ENCODE measurements at places on chromosomes 16 and 17.
A peak's percentile ranks its signal among the peaks of the same experiment; 100 is the strongest.

DNA sequence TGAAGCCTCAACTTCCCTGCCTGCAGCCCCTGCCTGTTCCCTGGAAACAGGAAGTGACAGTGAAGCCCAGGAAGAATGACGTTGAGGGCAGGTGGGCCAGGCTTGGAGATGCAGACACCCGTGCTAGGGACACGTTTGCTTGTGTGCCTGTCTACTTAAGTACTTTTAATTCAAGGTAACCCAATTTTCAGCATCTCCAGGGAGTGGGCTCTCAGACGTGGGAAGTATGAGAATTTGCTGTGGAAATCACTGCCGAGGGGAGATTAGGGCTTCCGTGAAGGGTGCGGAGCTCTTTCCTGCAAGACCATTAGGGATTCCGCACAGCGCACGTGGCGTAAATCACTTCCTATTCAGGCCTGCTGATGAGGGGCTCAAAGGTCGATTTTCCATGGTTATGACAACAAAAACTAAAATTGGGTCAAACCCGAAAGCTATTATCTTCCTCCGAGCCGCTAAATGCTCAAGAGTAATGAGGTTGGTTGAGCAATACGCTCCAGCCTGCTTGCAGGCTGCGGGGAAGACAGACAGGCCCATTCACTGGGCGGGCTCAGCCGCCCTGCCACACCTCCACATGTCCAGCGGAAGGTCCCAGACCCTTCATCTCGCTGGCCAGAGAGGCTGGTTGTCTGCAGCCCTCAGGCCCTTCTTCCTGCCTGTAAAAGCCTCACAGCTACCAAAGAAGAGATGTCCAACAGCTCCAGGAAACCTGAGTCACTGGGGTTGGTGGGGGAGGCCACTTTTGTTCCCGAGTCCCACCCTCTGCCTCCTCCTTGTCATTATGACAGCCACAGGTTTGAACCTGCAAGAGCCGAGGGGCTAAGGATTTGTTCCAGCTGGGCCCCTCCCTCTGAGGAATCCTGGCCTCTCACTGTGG lies 109.9 kb downstream of the RBFOX3 start:
- no peak for DNase-seq

DNA sequence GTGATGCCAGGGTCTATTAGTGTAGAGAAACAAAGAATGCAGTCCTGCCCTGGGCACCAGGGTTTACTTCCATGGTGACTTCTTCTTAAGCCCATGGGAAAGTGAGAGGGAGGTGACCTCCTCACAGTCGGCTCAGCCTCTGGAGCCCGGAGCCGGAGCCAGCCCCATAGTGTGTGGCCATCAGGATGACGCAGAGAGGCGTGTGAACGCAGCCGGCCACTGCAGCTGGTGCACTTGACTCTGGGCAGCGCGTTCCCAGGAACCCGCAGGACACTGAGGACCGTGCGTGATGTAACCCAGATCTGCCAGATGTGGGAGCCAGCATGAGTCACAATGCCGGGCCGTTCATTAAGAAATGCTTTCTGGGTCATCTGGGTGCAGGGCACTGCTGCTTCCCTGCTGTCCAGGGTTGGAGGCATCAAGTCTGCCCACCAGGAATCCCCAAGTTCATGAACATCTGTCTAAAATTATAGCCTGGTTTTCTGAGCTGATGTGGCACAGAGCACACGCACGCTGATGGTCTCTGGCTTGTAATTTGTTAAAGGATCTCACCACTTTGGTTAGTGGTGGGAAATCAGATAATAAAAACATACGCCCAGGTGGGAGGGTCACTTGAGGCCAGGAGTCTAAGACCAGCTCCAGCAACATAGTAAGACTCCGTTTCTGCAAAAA lies 114.1 kb downstream of the PITPNC1 start:
- DNase-seq = no peak

GRCh38 chr17:69962436-69962995 lies 112.5 kb upstream of the KCNJ16 start:
- no peak for DNase-seq

DNA sequence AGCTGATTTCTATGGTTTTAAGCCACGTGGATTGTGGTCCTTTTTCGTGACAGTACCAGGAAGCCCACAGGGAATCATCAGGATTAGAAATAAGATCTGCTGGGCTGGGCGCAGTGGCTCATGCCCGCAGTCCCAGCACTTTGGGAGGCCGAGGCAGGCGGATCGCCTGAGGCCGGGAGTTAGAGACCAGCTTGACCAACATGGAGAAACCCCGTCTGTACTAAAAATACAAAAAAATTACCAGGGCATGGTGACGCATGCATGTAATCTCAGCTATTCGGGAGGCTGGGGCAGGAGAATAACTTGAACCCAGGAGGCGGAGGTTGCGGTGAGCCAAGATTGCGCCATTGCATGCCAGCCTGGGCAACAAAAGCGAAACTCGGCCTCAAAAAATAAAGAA lies 6.5 kb downstream of the NMRAL1 start:
- DNase-seq = no peak

DNA sequence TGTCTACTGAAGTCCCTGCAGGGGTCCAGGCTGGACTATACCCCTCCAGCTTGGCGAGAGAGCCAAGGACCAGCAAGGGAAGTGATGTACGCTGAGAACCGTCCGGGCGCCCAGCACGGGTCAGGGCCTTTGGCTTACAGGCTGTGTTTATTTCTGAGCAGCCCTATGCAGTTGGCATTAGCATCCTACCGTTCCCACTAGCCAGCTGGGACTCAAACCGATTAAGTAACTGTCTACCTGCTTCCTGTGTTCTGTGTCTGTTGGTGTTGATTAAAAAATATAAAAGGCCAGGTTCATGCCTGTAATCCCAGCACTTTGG lies 73.8 kb downstream of the CMIP start:
- no peak for DNase-seq

DNA sequence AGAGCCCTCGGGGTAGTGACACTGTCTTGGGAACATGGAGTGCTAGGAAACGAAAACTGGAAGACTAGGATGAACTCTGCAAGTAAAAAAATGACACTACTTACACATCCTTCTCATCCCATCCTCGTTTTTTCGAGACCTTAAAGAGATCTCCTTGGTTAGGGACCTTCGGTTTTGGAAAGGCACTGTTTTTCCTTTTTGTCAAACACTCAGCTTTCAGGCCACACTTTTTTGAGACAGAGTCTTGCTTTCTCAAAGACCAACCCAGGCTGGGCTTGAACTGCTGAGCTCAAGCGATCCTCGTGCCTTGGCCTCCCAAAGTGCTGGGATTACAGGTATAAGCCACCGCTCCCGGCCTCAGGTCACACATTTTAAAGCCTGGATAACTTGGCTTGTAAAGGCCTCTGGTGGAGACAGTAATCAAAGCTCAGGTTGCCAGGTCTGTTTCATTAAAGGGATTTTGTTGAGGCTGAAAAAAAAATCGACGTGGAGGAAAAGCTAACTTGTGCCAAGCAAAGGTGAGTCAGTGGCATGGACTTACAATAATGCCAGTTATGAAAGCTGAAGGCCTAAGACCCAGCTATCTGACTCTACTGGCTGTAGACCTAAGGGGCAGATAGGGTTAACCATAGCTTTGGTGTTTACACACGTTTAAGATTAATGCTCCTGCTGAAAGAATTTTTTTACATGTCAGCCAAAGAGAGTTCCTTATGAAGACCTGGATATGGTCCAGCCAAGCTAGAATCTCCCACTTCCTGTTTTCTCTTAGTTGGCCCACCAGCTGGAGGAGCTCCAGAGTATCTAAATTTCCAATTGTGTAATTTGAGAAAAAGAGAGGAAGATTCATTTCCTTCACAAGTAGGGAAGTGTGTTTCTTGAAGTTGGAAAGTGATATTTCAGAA lies 823 bp downstream of the NBR1 start:
- DNase-seq = peak; percentile 45

DNA sequence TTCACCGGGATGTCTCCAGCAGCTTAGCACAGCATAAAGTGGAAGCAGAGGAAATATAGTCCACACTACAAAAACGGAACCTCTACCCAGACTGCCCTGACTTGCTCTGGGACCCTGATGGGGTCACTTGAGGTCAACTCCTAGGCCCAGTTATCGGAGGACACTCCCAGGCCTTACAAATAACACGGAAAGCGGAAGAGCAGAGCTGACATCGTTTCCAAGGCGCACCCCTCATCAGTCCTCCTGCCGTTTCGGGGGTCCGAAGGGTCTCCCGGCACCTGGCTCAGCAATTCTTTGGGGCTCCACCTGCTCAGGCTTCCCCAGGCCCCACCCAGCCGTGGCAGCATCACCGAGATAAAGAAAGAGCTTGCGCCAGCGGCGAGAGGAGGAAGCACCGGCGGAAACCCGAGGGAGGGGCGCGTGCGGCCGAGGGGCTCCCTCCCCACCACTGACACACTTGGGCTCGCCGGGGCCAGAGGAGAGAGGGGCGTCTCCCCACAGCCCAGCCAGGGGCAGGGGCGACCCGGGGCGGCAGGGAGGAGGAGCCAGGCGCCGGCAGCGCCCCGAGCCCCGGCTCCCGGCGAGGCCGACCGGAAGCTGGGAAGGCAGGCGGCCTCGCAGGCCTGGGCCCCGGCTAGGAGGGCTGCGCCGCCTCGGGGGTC lies 727 bp downstream of the CORO7 start:
- DNase-seq = peak; percentile 75

GRCh38 chr17:48131216-48131824 lies 23.8 kb downstream of the SNX11 start:
- DNase-seq = peak; percentile 82

DNA sequence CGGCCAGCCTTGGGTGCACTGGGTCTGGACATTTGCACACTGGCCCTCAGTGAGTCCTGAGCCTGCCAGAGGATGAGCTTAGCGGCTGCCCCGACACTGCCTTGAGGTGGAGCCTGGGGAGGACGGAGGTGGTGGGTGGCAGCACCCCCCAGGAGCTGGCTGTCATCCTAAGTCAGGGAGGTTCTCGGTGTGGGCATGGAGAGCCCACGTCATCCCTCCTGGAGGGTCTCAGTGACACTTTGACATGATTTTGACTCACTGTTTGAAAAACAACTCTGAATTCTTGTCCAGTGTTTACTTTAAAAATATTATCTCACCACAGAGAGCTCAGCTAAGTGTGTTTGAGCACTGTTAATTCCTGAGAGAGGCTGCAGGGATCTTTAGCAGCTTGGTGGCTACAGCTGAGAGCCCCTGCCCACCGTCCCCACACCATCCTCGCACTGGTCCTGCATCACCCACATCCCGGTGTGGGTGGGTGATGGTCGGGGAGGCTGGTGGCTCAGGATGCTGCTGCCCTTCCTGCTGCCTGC lies 63.1 kb downstream of the BANP start:
- DNase-seq = no peak

DNA sequence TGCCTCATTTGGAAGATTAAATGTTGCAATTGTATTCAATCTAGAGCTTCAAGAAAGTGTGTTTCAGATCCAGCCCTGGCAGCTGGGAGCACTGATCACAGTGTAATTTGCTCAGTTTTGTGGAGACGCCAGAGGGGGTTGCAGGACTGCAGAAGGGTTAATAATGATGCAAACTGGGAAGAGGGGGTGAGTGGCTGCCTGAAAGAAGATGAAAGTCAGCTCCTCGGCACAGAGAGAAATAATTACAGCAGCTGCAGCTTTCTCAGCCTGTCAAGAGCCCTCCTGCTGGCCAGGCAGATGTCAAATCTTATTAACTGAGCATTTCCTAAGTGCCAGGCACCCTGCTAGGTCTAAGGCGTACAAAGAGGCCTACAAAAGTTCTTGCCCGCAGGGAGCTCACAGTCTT lies 97.7 kb downstream of the ZNF18 start:
- DNase-seq = no peak

DNA sequence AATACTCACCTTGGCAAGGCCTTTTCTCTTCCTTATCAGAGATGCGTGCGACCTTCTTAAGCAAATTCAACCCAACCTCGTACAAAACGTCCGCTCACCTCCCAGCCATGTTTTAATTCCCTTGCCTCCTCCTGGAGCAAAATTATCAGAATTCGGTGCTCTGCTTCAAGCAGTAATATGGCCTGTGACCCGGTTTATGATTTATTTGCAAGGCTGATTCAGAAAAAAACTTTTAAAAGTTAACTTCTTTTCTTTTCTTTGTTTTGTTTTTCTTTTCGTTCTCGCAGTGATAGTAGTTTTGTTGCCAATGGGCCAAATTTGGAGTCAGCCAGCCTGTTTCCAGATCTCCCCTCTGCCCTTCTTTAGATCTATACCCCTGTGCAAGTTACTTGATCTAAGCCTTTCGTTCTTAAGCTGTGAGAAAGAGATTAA lies at the start of gene PHLPP2:
Gene PHLPP2 (minus strand): TSS at position 382 of the 432 bp plus-strand sequence. CDS start 9,906 bp downstream, outside the sequence.
- DNase-seq = no peak

DNA sequence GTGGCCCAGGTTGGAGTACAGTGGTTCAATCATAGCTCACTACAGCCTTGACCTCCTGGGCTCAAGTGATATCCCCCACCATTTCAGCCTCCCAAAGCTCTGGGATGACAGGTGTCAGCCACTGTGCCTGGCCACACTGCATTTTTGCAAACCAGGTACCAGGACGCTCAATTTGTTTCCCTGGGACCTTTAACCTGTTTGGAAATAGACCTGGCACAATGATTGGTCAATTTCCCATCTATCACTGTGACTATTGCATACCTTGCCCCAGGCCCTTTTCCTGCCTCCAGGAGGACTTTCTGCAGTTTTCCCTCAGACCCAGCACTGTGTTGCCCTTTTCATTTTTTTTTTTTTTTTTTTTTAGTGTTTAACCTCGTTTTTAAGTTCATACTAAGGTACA lies 11.1 kb upstream of the FUS start:
- DNase-seq = no peak

DNA sequence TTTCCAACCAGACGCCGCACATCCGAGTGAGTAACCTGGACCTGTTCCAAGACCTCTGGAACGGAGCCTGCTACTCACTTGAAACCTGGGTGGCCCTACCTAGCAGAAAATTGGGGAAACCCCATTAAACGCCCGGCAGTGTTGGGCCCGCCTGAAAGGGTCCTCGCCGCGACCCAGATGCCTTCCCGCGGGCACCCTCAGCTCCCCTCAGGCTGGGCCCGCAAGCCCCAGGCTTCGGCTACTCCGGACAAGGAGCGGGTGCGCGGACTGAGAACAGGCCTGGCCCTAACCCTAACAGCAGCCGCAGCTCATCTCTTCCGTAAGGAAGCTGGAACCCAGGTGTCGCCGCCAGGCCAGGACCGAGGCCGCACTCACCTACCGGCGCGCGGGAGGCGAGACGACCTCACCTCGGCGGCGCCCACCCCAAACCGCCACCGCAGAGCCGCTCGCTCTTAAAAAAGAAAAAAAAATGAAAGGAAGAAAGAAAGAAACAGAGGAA lies 344 bp downstream of the PSME3IP1 start:
- no peak for DNase-seq

GRCh38 chr17:51224402-51225262 lies 35.2 kb downstream of the MBTD1 start:
- no peak for DNase-seq

- DNase-seq = peak; percentile 52
These were observed 732 bp downstream of the TNRC6A start for GRCh38 chr16:24729951-24730815.

DNA sequence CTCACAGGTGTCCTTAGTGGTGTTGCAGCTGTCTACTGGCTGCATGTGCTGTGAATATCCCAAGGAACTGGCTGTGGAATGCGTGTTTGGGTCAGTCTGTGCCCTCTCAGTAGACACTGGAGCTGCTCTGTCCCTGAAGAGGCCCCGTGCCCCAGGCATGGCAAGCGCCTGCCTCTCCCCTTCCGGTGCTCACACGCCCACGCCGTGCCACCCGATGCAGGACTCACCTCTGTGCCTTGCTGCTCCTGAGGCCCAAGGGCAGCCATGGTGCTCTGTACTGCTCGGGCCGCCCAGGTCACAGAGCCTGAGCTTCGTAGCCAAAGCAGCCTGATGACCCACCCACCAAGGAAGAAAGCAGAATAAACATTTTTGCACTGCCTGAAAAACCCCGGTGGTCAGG lies 10.0 kb downstream of the RGS11 start:
- DNase-seq = no peak
